ENCODE measurements at places on chromosomes 16 and 17.
A peak's percentile ranks its signal among the peaks of the same experiment; 100 is the strongest.

DNA sequence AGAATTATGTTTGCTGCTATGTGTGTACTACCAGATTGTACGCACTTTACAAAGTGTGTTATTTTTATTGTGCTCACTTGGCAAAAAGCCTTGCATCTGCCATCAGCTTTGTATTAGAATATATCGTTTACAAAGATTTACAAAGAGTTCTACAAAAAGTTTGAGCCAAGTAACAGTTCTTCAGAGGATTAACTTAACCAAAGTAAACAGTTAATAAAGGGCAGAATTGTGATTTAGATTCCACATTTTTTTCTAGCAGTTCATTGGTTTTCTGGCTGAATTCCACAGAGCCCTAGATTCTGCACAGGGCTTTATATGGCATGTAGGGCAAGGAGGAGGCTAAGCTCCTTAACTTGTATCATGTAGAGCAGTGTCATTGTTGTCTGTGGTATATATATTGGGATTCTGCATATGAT lies 29.4 kb downstream of the UTP18 start:
- DNase-seq: no peak

- DNase-seq: no peak
Observed at GRCh38 chr16:81652798-81653505, 126.1 kb upstream of the PLCG2 start.

- no peak for DNase-seq
Observed at GRCh38 chr16:70713342-70713741, 27.5 kb upstream of the MTSS2 start.

- DNase-seq: no peak
Observed at GRCh38 chr16:63876103-63876502, 1245.8 kb downstream of the CDH11 start.

- DNase-seq: peak; percentile 28
Observed at GRCh38 chr16:10987361-10988163, 43.2 kb downstream of the CLEC16A start.

- no peak for DNase-seq
Observed at GRCh38 chr17:68378268-68379176, 78.8 kb downstream of the WIPI1 start.

DNA sequence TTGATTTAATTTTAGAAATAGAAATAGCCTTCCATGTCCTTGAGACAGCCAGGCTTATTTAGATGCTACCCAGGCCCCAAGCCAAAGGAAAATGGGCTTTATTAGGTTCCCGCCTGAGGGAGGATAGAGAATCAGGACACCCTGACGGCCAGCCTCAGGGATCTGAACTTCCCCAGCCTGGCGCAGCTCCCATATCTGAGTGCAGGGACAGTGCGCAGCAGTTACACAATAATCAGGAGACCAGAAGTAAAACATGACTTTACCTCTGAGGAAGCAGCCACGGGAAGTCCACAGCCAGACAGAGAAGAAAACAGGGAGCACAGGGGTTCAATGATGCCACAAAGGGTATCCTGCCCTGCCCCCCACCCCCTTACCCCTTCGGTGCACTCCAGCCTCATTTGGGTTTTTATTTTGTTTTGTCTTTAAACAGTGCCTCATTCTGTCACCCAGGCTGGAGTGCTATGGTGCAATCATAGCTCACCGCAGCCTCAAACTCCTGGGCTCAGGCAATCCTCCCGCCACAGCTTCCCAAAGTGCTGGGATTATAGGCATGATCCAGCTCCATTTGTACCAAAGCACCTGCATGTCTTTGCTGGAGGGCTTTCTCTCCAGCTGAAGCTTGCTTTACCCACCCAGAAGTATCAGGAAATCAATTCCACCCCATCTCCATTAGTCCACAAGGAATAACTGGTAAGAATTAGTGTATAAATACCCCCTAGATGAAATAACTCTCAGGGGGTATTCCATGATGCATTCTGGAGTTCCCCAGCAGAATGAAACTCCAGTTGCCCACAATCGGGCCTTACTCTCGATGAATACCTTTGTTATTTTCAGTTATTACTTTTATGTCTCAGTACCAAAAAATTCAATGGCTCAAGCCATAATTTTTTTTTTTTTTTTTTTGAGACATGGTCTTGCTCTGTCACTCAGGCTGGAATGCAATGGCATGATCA lies 21.9 kb downstream of the ORC6 start:
- DNase-seq: no peak

- peak; percentile 73 for DNase-seq
Observed at GRCh38 chr16:85554889-85555718, 58.0 kb upstream of the GSE1 start.

GRCh38 chr17:60049936-60050335 lies 28.8 kb downstream of the HEATR6 start:
- DNase-seq: no peak

- DNase-seq: no peak
Observed at GRCh38 chr16:29777576-29778350, at the start of gene ZG16. Gene ZG16, plus strand, starts transcription at chr16:29778256. Its CDS starts 1,011 bp downstream, at chr16:29779267.

GRCh38 chr17:69597898-69598692 lies 183.6 kb downstream of the MAP2K6 start:
- DNase-seq: no peak

- no peak for DNase-seq
Observed at GRCh38 chr17:76243826-76244679, 3.8 kb upstream of the RNF157 start.

- DNase-seq: no peak
Observed at GRCh38 chr17:61397086-61397842, 2.4 kb upstream of the TBX2 start.

DNA sequence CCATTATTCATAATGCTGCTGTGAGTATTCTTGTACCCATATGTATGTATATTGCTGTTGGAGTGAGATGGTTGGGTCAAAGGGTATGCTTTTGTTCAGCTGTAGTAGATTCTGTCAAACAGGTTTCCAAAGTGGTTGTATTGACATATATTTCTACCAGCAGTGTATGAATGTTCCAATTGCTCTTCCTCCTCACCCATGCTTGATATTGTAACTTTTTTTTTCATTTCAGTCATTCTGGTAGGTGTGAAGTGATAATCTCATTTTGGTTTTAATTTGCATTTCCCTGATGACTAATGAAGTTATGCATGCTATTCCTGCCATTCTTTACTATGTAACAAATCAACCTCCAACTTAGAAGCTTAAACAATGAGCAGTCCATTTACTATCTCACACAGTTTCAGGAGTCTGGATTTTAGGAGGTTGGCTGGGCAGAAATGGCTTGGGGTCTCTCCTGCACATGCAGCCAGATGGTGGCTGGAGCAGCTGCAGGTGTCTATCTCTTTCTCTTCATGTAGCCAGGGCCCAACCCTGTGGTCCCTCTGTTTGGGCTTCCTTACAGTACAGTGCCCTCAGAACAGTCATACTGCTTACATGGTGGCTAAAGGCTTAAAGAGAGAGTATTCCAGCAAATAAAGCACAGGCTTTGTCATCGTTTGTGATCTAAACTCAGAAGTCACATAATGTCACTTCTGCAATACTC lies 21.2 kb downstream of the ERAL1 start:
- no peak for DNase-seq

GRCh38 chr17:51803161-51803560 lies 355.4 kb downstream of the CA10 start:
- DNase-seq: no peak

GRCh38 chr16:14175086-14175485 lies 104.0 kb downstream of the MRTFB start:
- DNase-seq: no peak
